CD4-positive, alpha-beta T cell treated with Interleukin-2 at 100 ng/mL for 4 hours (primary cell): ENCODE measurements at places on chromosomes 3 and 15.

DNA sequence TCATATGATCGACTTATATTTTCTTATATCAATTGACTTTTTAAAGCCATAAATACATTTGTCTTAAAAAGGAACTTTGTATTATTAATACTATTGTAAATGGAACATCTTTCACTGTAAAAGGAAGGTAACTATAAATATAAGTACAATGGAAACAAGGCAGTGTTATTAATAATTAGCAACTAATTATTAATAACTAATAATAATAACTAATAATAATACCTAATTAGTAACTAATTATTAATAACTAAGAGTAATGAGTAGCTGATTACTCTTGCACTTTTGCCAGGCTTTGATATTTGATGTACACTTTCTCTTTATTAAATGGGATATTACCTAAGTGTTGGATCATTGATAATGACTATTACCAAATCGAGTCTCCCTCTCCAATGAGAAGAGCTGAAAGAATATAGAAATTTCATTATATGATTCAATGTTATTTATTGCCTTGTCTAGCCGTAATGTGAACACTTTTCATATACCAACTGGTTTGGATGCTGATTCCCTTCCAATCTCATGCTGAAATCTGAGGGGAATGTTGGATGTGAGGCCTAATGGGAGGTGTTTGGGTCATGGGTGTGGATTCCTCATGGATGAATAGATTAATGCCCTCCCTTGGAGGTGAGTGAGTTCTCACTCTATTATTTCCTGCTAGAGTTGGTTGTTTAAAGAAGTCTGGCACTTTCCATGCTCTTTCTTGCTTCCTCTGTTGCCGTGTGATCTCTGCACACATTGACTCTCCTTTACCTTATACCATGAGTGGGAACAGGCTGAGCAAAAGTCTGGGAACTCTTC lies 202.1 kb upstream of the ZBTB20 start:
- DNase-seq = no peak

GRCh38 chr15:63200464-63201249 lies 11.3 kb downstream of the RAB8B start:
- no peak for DNase-seq

DNA sequence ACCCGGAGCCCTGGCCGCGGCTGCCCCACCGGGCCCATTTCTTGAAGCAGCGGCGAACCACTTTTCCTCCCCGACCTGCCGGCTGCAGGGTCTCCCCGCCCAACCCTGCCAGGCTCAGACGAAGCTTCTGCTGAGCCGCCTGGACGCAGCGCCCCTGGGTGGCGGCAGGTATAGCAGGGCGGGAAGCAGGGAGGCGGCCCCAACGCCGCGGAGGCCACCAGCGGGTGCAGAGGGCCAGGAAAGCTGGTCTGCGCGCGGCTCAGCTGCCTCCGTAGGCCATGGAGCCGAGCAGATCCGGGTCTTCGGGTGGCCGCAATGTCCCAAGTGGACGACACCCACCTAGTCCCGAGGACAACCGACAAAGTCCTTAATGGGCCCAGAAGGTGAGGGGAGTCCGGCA lies 21.9 kb upstream of the SRPRB start:
- DNase-seq = no peak

- no peak for DNase-seq
Measured at GRCh38 chr3:18900994-18901393, 247.3 kb upstream of the KCNH8 start.

DNA sequence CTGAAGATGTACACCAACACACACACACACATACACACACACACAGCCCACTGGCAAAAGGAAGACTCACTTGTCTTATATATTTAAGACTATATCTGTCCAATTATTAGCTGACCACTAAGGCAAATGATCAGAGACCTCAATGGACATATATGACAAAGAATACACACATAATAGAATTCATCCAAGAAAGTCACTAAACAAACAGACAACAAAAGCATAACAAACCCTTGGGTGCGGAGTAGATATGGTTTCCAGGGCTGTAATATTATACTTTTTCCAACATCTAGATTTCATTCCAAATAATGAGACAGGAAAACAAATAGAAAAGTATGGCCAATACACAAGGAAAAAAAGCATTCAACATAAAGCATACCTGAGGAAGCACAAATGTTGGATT lies 72.3 kb upstream of the PRICKLE2 start:
- no peak for DNase-seq

GRCh38 chr3:140270329-140270728 lies 335.3 kb downstream of the CLSTN2 start:
- no peak for DNase-seq

DNA sequence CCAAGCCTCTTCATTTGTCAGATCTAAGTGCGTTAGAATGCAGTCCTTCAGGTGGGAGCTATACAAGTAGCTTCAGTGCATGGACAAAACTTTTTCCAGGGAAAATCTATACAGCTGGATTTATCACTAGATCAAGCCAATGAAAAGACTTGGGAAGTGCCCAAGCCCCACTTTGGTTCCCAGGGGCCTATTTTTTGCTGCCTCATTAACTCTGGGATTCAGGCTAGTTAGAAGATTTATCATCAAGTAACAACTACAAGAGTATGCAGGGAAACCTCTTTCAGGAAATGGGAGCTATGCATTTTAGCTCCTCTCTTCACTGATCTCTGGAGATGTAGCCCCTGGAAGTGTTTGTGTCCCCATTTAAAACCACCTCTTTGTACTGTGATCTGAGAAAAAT lies 908.8 kb downstream of the SQOR start:
- DNase-seq = no peak

DNA sequence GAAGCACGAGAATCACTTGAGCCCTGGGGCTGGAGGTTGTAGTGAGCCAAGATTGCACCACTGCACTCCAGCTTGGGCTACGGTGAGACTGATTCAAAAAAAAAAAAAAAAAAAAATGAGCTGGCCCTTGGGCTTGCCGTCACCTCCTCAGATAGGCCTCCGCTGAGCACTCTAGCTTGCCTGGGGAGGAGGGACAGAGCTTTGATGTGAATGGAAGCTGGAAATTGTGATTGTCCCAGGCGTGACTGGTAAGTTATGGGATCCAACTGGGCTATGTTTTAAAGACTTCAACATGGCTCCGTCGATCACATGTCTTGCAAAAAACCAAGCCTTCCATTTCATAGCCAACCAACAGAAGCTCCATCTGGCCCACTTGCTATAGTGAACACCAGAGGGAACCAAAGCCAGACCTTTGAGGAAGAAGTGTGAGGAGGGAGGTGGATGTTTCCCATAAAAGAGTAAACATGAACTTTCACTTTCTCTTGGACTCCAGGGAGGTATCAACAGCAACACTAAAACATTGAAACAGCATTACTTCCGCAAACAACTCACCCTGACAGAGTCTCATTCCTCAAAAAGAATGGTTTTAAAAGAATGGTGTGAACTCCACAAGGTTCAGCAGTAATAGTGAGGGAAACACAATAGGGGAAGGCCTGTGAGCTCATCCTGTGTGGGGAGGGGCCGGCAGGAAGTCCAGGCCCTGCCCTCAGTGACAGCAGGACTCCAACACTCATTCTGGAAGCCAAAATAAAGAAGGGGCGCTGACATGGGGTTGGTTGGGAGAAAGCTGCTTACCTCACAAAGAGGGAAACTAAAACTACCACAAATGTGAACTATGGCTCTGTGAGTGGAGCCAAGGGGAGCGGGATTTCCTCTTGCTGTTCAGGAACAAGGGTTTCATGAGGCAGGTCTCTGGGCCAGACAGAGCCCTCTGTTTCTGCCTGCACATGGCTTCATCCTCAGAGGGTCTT lies 59.2 kb upstream of the IL12A start:
- peak; percentile 8 for DNase-seq

DNA sequence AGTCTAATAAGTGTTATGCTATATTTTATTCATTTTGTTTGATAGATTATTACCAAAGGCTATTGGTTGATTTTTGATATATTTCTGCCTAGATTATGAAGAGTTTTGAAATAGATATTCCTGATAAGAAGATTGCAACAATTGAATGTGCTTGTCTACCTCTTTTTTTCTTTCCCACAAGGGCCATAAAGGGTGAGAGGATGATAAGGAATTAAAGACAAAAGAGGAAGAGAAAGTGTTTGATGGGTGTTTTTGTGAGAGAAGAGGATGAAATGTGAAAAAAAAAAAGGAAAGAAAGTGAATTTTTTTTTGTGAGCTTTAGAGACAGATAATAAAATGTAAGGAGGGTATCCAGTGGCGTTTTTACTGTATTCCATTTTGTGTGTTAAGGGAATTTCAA lies 244.4 kb downstream of the CHST2 start:
- DNase-seq = no peak

DNA sequence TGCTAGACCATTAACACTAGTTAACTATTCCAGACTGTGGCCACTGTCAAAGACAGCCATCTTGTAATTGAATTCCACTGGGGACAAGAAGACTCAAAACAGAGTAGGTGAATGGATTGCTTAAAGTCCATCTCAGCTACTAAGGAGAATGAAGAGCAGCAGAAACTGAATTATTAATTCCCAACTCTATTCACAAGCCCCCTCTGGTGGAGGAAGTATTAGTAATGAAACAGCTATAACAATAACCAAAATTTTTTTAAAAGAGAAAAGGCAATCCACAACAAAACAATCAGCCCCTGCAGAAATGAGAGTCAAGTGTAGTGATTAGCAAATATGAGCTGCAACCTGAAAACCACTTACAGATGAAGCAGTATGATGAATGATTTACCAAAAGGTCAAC lies 302.8 kb downstream of the FHIT start:
- DNase-seq = no peak

GRCh38 chr3:127682561-127682960 lies 9.8 kb downstream of the ABTB1 start:
- no peak for DNase-seq

DNA sequence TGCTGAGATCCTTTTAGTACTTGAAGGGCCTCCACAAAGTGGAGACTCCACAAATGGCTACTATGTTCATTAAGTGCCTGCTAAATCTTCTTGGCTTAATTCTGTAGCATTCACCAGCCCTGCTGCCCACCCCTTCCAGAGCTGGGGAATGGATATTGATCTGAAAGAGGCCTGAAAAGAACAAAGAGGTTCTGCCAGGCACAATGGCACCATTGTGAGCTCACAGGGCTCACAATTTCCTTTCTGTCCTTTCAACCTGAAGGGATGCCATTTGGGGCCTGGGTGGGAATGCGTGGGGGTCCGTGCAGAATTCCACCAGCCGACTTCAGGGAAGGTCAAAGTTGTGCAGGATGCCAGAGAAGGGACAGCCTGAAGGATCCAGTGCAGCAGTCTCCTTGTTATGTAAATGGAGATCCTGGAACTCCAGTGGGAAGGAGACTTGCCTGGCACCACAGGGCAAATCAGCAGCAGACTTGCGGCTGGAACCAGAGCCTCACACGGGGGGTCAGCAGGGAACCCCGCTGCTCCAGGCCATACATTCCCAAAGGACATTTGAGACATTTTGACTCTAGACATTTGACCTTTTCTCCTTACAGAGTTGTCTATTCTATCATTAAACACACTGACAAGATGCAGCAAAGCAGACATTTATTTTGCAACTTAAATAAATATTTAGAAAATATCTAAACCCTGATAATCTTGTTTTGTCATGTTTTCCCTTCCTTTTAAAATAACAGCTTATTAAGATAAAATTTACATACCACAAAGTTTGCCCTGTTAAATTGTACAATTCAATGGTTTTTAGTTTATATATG lies 21.5 kb upstream of the MORF4L1 start:
- no peak for DNase-seq

DNA sequence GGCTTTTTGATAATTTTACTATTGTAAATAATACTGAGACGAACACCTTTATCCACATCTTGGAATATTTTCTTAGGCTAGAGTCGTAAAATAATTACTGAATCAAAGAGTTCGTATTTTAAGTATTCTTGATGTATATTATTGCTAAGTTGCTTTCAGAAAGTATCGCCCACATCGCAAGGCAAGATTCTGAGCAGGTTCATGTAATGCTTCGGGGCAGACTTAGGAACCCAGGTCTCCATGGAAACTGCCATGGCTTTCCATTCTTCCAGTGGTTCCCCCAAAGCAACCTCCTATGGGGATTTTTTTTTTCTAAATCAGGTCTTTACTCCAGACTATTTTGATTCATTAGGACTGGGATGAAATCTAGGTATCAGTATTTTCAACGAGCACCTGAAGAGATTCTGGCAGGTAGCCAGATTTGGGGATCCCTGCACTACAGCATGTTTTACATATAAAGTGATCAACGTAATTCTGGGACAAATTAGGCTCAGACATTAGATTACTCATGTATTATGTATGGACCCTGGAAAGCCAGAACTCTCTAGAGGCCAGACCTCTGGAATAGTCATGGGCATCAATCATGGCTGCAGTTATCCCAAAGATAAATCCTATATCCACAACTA lies 86.5 kb downstream of the B3GNT5 start:
- DNase-seq = no peak

DNA sequence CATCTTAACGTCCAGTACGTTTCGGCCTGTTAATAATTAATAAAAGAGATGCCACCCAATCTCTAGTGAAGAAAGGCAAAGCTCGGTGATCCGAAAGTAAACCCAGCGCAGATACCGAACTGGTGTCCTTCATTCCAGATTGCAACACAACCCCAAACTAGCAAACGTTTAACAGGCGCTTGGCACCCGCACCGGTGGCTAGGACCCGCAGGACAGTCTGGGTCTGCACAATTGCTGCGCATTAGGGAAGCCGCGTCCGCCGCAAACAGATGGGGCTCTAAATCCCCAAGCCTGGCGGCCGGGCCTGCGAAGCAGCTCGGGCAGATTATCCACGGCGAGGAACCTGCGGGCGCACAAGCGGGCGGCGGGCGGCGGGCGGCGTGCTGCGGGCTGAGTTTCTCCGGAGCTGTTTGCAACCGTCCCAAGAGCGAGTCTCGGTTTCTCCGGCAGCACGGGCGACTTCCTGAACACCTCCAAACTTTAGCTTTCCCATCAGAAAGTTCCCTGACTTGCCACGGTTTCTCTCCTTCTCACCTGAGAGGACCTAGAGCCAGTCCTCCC lies 112.1 kb upstream of the ICE2 start:
- no peak for DNase-seq
